Cortex of kidney (tissue), 1 donor: ENCODE measurements at places on chromosomes 4 and X.

DNA sequence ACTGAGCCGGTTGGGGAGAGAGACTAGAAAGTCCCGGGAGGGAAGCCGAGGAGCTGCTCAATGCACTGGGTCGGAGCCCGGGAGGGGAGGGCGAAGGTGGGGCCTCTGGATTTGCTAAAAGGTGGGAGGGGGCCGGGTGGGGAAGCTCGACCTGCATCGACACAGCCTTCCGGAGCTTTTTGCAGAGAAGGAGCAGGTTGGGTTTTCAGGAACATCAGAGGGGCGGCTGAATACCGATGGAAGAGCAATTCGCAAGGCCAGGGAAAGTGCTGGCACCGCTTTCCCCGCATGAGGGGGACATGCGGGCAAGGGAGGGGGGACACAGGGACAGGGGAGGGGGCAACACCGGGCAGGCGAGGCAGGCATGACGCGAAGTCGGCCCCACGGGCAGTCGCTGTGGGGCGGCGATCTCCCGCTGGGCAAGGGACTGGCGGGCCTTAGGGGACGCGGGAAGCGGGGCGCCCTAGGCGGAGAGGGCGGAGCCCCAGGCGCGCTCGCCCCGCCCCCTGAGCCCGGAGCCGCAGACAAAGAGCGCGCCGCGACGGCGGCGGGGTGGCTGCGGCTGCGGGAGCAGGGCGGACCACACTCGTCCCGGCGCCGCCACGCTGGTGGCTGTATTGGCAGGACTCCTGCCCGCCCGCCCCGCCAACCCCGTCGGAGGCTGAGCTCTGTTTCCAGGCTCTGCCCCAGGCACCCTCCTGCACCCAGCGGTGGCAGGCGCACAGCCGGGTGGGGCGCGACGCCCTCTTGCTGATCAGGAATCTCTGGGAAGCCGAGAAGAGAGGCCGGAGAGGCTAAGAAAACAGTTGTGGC lies 11.6 kb downstream of the PDZD4 start:
- DNase-seq = no peak

- no peak for DNase-seq
Measured at GRCh38 chr4:122733787-122734120, 1.2 kb downstream of the BBS12 start.

DNA sequence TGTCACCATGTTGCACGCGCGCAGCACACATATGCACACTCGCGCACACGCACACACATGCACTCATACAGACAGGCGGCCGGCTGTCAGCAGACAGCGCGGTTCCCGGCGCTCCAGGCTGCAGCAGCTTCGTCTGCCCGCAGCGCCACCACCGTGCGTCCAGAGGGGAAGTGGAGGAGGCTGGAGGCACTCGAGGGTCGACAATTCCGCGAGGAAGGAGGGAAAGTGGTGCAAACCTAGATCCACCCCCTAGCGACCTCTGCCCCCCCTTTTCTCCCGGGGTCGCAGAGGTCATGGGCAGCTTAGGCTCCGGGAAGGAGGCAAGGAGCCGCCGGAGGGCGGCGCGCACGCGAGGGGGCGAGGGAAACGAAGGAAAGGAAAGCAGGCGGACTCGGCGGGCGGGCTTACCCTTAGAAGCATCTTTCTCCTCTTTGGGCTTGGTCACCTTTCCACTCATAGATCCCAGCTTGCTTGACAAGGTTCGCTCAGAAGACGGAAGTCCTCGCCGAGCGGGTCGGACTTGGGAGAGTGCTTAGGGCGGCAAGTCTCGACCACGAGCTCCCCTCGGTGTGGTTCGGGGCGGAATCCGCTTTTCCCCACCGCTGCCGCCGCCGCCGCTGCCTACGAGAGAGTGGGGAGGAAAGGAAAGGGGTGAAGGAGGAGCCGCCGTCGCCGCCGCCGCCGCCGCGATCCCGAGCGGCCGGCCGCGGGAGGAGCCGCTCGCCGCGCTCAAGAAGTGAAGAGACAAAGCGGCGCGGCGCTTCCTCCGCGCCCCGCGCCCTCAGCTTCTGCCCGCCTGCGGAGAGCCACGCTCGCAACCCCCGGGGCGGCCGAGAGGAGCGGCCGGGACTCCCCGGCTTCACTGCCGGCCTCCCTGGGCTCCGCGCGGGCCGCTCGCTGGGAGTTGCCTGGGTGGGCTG lies 326.6 kb upstream of the F9 start:
- DNase-seq = no peak

GRCh38 chr4:5162909-5163508 lies 111.7 kb downstream of the STK32B start:
- no peak for DNase-seq

- DNase-seq = no peak
Measured at GRCh38 chr4:84901740-84902281, 64.7 kb downstream of the WDFY3 start.

- DNase-seq = no peak
Measured at GRCh38 chrX:40866893-40867292, 131.6 kb upstream of the MED14 start.

DNA sequence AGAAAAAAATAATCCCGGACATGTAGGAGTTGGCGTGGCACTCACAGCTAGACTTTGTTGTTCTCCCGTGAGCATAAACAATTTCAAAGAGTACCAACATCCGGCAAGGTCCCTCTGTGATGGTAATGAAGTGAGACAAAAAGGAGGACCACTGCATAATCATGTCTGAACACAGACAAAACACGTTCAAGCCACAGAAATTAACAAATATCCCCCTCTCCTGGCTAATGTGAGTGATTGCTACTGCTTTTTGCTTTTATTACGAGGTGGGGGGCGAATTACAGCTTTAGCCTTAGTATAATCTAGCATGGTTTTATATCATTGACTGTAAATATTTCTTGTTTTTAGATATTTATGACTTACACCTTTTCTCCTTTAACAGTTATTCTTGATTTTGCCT lies 118.5 kb downstream of the PLS3 start:
- no peak for DNase-seq

- no peak for DNase-seq
Measured at GRCh38 chrX:48086082-48086481, 14.6 kb upstream of the ZNF630 start.

GRCh38 chrX:153450114-153450948 lies 4.5 kb upstream of the TREX2 start:
- DNase-seq = no peak

- no peak for DNase-seq
Measured at GRCh38 chr4:96356591-96357370, 516.9 kb downstream of the PDHA2 start.

DNA sequence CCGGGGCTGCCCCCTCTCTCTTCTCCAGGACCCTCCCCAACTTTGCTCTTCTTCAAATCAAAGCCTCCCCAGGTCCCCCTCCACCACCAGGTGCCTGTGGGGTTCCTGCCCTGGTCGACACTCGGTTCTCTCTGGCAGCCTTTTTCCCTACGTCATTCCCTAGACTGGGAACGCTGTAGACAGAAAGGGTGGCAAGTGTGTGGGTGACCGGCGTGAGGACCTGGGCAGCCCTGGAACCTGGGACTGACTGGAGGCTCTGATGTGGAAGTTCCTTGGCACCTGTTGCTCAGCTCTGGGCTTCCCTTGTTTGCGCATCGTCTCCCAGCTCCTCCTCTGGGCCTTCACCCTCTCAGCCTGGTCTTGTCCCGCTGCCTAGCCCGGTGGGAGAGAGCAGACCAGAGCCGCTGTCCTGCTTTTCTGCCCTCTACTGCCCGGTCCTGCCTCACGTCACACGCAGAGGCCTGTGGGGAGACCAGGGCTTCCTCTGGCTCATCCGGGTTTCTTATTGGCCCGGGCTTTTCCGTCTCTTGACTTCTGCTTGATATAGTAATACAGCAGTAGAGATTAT lies 1.3 kb downstream of the TACC3 start:
- no peak for DNase-seq

DNA sequence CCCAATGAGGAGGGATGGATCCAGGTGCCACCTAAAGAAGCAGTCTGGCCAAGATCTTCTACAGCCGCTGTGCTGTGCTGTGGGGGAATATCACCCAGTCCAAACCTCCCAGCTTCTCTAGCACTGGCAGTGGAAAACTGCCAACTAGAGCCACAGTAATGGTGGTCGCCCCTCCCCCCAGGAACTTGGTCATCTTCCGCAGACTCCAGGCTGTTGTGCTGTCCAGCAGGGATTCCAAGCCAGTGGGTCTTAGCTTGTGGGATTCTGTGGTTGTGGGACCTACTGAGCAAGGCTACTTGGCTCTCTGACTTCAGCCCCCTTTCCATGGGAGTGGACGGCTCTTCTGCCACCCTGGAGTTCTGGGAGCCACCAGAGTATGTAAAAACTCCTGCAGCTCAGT lies 18.2 kb downstream of the GPRASP1 start:
- no peak for DNase-seq

GRCh38 chr4:47747211-47747610 lies 90.7 kb downstream of the CORIN start:
- DNase-seq = no peak

GRCh38 chrX:42715701-42716262 lies 62.2 kb downstream of the PPP1R2C start:
- no peak for DNase-seq

- DNase-seq = no peak
Measured at GRCh38 chr4:169492436-169493163, 119.8 kb downstream of the NEK1 start.

GRCh38 chr4:83308672-83309071 lies 24.1 kb upstream of the COQ2 start:
- DNase-seq = no peak

DNA sequence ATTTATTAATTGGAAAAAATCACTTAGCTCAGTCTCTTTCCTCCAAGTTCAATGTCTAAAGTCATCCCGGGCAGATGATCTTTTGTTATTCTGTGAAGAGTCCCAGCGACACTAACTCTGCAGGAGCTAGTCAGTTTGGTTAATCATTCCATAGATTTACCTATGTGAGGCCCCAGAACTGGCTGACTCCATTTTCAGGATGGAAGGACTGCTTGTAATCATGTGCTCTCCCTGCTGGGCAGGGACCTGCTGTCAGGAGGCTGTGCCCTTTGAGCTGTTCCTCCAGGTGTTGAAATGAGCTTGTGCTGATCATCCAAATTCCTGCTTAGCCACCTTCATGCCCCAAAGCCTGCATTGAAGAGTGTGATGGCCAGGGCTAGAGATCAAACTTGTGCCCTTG lies 169.8 kb downstream of the NHS start:
- DNase-seq = no peak

GRCh38 chr4:158996669-158997074 lies 106.2 kb upstream of the RAPGEF2 start:
- DNase-seq = no peak

DNA sequence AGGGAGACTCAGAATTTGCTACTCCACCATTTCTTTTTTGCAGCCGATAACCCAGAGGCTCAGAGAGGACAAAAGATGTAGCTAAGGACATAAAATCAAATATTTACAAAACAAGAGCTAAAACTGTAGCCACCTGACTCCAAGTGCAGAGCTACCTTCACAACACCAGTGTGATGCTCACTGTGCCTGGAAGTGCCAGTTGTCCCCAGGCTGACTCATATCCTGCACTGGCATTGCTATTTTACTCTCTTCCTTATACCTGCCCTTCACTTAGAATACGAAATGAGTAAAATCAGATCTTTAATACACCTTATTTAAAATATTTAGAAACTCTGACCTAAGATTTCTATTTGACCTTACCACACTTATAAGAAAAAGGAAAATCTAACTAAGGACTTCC lies 39.5 kb downstream of the SLC7A11 start:
- DNase-seq = no peak

DNA sequence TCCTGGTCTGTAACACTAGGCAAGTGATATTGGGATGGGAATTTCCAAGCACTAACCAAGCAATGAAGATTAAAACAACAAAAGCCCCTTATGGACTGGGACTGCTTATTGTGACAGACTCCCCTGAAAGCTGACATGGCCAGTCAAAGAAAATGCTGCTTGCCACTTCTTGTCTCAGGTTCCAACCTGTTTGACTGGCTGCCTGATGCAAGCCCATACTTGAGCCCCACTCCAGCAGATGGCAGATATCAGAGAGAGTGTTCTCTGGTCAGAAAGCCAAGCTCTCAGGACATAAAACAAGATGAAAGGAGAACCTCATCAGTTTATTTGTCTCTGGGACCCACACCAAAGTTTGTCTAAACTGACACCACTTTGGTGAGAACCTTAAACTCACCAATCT lies 15.5 kb upstream of the IGBP1 start:
- no peak for DNase-seq

DNA sequence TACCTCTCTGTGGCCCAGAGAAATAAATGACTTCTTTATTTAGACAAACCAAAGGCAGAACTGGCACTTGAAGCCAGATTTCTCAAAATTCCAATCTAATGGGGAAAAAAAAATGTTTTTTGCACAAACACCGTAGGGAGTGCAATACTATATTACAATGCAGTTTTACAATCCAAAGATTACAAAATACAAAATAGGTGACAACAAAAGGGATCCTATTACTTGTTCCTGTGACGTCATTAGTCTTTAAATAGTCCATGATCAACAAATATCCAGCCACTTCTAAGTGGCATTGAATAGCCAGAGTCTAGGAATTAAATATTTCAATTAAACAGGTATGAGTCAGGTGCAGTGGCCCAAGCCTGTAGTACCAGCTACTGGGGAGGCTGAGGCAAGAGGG lies 3.0 kb upstream of the APBB2 start:
- no peak for DNase-seq

DNA sequence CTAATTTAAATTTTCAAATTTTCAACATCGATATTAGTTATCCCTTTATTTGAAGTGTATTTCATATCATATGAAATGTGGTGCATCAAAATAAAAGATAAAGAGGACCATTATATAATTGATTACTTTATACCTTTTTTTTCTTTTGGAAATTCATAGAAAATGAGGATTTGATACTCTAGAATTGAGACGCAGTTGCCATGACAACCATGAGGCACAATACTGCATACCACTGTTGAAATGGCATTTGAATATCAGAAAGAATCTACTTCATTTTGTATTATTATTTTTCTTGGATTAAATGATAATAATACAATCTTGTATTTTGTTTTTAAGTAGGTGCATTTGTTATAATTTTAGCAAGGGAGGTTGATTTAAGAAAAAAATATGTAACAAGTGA lies 323.1 kb downstream of the PCDH18 start:
- DNase-seq = no peak

DNA sequence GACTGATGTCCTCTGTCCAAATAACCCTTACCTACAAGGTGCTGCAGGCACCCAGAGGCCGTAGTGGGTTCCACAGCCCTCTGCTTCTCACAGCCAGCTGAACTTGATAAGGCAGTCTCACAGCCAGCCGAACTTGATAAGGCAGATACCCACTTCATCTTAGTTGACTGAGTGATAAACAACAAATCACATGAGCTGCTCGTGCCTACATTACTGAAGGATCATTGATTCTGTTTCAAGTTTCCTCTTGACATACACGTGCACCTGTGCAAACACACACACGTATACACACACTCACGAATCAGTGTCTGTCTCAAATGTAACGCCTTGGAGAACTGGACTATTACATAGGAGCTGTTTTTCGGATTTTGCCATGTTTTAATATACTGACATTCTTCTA lies 276.3 kb downstream of the DCTD start:
- no peak for DNase-seq

DNA sequence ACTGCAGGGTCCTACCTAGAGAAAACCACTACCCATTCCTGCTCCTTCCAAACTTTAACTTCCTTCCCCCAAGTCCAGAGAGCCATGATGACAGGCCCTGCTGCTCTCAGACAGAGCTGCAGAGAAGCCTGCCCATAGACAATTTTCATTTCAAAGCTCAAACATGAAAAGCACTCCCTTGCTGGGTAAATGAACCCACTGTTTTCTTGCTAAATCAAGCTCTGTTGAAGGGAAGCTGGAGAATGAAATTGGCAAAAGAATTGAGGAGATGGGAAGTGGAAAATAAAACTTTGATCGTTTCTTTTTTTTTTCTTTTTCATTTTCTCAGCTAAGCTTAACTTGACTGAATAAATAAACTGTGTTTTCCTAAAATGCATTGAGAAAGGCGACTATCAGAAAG lies 331.1 kb upstream of the CPEB2 start:
- no peak for DNase-seq
